ENCODE measurements at places on chromosomes 7 and 10.

DNA sequence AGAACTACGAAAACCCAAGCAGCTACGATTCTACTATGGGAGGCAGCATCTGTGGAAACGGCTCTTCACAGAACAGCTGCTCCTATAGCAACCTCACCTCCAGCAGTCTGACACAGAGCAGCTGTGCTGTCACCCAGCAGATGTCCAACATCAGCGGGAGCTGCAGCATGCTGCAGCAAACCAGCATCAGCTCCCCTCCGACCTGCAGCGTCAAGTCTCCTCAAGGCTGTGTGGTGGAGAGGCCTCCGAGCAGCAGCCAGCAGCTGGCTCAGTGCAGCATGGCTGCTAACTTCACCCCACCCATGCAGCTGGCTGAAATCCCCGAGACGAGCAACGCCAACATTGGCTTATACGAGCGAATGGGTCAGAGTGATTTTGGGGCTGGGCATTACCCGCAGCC is 81.6 kb upstream of the SAMD8 start:
- DNase-seq, result no peak

DNA sequence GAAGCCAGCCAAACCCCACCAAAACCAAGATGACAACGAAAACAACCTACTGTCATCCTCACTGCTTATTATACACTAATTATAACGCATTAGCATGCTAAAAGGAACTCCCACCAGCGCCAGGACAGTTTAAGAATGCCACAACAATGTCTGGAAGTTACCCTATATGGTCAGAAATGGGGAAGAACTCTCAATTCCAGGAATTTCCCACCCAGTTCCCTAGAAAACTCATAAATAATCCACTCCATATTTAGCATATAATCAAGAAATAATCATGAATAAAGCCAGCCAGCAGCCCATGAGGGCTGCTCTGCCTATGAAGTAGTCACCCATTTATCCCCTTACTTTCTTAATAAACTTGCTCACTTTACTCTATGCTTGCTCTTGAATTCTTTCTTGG is 20.8 kb downstream of the MICU1 start:
- no peak for DNase-seq

GRCh38 chr7:2512179-2512661 is 7.4 kb upstream of the LFNG start:
- DNase-seq, result no peak

DNA sequence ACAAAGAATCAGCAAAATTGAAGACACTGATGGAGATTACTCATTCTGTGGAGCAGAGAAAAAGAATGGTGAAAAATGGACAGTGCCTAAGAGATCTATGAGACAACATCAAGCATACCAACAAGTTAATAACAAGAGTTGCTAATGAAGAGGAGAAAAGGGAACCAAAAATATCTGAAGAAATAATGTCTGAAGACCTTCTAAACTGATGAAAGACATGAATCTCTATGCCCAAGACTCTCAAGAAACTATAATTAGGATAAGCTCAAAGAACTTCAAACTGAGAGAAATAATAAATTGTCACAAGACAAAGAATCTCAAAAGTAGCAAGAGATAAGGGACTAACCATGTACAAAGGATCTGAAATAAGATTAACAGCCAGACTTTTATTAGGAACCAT is 93.4 kb downstream of the ZNF33B start:
- no peak for DNase-seq

- DNase-seq, result no peak
Observed at GRCh38 chr7:135428011-135428410, 81.9 kb downstream of the CNOT4 start.

DNA sequence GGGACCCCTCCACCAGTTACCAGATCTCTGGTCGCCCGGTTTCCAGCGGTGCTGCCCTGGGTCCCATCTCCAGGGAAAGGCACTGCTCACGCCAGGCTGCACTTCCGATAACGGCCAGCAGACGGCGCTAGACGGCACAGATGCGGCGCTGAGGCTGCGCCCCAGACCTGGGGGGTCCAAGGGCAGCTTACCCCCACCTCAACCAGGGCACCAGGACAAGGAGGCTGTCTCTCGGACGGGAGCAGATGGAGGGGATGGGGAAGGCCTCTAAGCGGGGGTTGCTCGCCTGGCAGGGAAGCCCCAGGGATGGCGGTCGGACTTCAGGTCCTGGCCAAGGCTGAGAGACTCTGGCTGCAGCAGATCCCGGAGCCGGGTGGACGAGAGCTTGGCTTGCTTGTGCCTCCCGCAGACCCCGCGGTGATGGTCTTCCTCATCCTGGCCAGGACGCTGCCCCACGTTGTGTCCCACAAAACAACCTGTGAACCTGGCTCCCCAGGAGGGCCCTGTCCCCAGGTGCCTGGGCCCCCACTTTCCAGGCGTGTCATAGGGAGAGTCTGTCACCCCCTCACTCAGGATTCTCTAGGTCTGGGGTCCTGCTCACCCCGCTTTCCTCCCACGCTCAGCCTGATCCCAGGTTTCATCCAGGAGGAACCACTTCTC is 23.9 kb upstream of the ZNF716 start:
- DNase-seq, result no peak

DNA sequence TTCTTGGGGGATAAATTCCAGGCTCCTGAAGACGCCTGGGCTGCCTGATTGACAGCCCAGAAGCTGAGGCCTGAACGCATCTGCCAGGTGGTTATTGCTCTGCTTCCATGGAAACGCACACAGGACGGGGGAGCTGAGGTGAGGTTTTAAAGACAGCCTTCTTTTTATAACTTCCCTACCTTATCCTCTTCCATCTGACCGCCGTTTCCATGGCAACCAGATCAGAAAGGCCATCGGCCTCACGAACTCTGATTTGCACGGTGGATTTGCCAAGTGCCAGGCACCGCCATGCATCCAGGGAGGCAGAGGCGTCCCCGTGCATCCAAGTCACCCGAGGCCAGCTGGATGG is 260.9 kb downstream of the ADARB2 start:
- no peak for DNase-seq

DNA sequence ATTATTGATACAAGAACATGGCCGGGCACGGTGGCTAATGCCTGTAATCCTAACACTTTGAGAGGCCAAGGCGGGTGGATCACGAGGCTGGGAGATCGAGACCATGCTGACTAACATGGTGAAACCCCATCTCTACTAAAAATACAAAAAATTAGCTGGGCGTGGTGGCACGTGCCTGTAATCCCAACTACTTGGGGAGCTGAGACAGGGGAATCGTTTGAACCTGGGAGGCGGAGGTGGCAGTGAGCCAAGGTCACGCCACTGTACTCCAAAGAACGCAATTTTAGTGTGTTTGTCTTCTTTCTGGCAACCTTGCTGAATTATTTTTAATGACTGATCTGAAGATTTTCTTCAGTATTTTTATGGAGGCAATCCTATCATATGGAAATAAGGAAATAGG is 46.2 kb downstream of the IDE start:
- no peak for DNase-seq

DNA sequence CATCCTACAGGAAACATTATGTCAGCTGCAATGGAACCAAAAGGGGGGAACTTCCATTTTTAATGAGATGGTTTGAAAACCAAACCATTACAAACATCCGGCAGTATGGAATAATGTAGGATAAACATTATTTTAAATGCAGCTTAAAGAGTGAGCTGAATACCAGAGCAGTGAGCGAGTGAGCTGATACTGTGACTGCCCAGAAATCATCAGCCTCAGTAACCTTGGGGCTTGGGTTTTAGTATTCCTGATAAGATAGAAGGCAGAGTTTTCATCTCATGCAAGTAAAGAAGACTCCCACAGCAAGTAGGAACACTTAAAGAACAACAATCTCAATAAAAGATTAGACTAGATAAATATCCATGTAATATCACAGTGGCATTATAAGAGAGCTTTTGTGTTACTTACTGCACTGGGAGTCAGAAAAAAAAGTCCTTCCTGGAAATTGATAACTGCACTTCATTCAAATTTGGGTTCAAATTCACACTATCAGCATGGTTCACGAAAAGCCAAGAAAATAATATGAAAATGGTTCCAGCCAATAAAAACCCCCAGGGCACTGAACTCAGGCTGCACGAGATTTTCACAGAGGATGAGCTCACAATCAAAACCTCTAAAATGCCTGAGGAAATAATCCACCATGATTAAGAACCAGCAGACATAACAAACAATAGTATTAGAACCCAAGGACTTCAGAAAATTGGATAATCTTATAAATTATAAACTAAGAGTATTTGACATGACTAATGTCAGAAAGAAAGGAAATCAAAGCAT is 115.7 kb downstream of the MTPAP start:
- DNase-seq, result no peak

- no peak for DNase-seq
Observed at GRCh38 chr10:103834436-103835095, 20.8 kb downstream of the SH3PXD2A start.

- no peak for DNase-seq
Observed at GRCh38 chr7:138032770-138033169, 30.9 kb upstream of the CREB3L2 start.

- no peak for DNase-seq
Observed at GRCh38 chr10:73800560-73801252, 10.7 kb downstream of the NDST2 start.

GRCh38 chr7:50264908-50265307 is 39.6 kb upstream of the IKZF1 start:
- DNase-seq, result no peak

DNA sequence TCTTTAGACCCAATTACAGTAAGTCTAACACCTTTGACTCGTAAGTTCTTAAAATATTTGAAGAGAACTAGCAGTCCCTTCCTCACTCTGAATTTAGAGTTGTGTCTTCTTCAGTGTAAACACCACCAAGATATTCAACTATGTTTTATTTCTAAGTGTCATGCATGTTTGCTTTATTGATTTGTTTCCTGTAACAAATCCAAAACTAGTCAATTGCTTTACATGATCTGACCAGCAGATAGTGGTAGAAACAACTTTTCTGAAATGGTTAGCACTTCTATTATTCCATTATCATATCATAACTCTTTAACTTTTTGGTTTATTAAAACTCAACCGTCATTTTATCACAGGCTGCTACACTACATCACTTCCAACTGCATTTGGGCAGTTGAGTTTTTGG is 90.1 kb downstream of the INHBA start:
- DNase-seq, result no peak

GRCh38 chr7:23422909-23423308 is 47.4 kb downstream of the IGF2BP3 start:
- no peak for DNase-seq

- DNase-seq, result no peak
Observed at GRCh38 chr7:33392148-33392547, 262.8 kb downstream of the BBS9 start.

DNA sequence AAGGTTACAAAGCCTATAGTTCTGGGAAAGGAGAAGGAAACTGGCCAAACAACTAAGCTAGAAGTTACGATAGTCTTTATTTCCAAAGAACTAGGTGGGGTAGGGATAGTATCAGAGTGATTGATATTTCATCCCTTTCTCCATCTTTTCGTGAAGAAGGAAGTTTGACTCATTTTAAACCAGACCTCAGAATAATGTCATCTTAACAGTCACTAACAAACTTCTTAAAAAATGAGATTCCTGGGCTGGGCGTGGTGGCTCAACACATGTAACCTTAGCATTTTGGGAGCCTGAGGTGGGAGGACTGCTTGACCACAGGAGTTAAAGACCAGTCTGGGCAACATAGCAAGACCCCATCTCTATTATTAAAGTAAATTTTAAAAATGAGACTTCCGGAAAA is 69.4 kb downstream of the ARL4A start:
- DNase-seq, result no peak

DNA sequence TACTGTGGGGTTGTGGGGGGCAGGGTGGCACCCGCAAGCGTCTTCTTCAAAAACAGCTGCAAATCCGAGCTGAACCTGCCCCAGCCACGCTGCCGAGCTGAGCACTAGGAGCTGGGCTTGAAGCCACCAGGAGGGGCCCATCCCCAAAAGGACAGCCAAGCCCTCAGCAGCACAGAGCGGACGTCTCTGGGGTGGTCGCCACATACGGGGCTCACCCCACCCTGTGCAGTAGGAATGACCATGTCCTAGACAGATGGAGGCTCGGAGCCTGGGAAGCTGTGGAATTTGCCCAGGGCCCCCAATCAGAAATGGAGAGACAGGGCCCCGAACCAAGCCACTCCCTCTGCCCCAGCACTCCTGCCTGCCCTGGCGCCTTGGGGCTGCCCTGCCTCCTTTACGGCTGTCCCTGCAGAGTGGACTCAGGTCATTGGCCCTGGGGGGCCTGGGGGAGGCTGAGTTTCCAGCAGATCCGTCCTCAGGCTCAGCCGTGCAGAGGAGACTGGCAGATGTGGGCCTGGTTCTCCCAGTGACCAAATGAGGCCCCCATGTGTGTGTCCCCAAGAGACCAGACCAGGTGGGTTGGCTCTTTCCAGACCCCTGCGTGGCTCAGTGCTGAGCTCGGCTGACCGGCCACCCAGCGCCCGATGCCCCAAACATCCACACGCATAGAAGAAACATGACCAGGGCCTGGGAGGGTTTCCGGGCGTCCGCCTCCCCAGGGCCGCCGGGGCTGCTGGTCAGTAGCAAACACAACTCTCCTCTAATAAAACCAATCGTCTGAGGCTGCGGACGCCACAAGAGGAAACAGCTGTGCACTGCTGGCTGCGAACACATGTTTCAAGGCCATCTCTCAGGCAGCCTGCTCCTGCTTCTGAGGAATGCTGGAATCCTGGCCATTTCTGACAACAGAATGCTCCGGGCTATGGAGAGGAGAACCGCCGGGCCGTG is 54.9 kb downstream of the PDGFA start:
- no peak for DNase-seq

GRCh38 chr7:125847055-125847454 is 917.4 kb upstream of the POT1 start:
- no peak for DNase-seq

- no peak for DNase-seq
Observed at GRCh38 chr10:48231699-48232315, 42.7 kb downstream of the FRMPD2 start.

DNA sequence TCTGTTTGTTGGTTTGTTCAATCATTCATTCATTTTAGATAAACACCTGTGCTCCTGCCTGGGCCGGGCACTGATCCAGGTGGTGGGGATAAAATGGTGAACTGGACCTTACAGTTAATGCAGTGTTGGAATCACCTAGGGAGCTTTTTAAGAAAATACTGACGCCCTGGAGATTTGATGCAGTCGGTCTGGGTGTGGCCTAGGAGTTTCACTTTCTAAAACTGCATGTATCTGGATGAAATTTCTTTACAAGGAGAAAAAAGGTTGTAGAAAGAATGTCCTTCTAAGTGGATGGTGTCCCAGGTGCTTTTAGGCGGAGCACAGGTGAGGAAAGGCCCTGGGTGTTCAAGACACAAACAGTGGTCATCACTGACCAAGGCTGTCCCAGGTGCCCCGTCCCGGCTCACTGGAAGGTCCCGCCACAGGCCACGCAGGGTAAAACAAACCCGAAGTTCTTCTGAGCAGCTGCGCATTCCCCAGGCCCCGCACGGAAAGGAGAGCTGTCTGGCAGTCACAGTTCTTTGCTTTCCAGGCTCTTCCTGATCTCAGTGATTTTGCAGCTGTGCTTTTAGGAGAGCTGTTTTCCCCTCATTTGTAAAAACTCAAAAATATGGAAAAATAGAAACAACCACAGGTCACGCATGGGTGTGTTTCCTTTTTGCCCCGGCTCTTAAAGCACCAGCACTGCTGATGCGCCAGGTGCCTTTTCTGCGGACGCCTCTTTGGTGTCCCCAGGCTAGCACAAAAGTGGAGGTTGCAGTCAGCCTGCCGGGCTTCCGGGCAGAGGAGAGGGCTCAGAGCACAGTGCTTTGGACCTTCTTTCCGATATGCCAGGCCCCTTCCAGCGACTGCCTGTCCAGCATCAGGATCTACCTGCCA is 161.9 kb downstream of the GRK5 start:
- DNase-seq, result no peak
